ENCODE measurements at places on chromosomes 6 and 20.

DNA sequence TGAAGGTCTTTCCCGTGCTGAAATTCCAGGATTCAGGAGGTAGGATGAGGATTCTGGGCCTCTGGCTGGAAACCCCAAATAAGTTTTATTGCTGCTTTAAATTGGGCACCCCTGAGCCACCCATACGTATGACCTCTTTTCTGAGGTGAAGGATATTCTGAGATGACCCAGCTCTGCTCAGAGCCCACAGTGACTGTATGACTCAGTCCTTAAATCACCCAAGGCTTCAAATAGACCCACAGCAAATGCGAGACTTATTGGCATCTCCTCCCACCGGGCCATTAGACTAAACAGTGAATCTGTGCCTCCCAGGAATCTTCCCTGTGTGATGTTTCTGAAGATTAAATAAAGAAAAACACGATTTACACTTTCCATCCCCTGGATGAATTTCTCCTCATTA is 9.5 kb downstream of the SIRPG start:
- no peak for DNase-seq

GRCh38 chr6:16236631-16237199 is 1.7 kb upstream of the GMPR start:
- no peak for DNase-seq

DNA sequence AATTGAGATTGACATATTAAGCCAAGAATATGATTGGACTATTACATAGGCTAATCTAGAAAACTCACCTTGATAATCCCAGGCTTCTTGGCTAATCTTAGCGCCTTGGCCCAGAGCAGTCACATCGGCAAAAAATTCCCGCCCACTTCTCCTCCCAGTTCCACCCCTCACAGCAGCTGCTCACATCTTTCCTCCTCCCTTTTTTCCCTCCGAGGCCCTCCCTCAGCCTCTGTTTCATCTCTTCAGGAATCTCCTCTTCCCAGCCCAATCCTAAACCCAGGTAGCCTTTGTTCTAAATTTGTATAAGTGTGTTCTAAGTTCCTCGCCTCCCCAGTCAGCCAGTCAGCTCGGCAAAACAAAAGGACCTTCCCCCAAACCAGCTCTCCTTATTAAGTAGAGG is 184.3 kb downstream of the PRKN start:
- no peak for DNase-seq

DNA sequence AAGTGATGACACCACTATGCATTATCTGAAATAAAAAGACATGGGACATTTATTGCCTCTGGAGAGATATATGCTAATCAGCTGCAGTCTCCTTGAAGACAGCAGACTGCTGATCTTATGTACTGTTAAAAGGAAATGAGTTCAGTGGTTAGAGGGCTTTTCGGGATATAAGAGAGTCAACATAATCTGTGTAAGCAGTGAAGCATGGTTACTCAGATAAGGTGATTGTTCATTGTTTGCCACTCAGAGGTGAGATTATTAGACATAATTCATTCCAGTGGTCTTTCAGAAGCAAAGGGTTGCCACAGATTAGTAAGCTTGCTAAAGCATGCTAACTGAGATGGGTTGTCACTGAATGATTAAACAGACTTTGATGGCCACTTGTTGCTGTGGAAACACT is 1450.7 kb upstream of the ADGRB3 start:
- DNase-seq: no peak

GRCh38 chr6:98539741-98540140 is 294.6 kb upstream of the POU3F2 start:
- DNase-seq: no peak

- DNase-seq: no peak
These were observed 10.3 kb upstream of the RAD21L1 start for GRCh38 chr20:1215386-1216170.
